ENCODE measurements at places on chromosomes 6 and 20.

DNA sequence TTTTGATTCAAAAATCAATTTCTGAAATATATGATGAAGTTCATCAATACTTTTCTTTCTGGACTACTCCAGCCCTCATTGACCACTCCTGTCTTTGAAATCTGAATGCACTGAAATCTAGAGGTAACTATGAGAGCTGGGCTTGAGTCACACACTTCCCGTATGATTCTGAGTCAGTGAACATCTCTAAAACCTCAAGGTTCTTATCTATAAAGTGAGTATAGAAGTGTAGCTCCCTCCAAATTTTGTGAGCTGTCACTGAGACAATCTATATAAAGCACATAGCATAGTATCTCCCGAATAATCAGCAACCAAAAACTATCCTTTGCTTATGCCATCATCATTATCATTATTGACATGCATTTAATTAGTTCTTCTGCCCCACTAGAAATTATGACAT is 182.4 kb downstream of the TSHZ2 start:
- DNase-seq = no peak

GRCh38 chr6:104603108-104603745 is 256.5 kb downstream of the HACE1 start:
- no peak for DNase-seq

GRCh38 chr6:36873612-36874442 is 776 bp downstream of the PPIL1 start:
- no peak for DNase-seq

GRCh38 chr6:160962835-160963623 is 28.5 kb upstream of the MAP3K4 start:
- DNase-seq = no peak

DNA sequence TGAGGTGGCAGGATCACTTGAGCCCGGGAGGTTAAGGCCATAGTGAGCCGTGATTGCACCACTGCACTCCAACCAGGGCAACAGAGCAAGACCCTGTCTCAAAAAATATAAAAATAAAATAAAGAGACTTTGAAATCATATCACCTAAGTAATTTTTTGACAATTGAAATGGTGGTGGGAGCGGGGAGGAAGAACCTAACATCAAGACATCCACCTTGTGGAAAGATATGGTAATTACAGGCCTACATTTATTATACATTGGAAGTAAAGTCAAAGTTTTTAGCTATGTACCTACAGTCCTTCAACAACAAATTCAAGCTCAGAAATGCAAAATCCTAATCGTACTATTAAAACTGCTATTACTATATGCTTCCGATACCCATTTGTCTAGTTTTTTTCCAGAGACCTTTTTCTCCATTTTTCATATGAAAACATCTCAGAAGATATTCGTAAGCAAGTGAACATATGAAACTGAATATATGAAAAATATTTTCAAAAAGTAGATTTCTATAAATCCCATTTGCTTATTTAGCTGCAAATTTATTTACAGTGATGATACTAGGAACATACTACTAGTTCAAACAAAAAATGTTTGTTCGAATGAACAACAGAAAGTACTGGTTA is 83.3 kb downstream of the SYCP2 start:
- no peak for DNase-seq

DNA sequence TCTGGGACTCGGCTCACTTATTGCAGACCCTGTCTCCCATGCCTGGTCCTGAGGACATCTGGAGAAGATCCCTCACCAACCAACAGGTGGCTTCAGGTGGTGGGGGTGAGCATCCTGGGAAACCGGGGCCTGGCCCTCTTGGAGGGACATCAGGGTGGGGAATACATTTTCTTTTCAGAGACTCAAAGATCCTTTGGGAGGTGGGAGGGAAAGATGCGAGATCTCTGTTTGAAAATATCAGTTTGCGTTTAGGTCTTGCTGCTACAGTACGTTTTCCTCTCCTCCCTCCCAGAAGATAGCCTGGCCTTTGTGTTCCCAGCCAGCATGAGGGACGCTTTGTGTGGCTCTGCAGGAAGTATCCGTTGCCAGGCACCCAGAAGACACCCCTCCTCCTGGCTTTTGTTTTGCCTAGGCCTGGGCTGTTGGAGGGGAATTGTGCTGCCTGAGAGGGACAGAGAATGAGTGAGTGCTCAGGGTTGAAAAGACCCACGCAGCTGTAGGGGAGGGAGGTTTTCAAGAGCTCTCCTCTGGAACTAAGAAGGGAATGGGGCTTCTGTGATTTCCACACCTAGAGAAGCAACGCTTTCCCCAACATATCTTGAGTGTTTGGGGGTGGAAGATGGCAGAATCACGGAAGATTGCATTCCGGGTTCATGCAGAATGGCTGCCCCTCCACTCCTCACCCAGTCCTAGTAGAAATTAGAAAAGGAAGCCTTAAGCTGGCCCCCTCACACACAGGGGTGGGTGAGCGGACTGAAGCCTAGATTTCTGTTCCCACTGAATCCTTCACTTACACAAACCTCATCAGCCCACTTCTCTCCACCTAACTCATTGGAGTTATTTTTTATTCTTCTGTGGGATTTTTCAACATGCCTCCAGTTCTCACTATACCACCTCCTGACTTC is 22.0 kb upstream of the SLC2A12 start:
- DNase-seq = no peak

DNA sequence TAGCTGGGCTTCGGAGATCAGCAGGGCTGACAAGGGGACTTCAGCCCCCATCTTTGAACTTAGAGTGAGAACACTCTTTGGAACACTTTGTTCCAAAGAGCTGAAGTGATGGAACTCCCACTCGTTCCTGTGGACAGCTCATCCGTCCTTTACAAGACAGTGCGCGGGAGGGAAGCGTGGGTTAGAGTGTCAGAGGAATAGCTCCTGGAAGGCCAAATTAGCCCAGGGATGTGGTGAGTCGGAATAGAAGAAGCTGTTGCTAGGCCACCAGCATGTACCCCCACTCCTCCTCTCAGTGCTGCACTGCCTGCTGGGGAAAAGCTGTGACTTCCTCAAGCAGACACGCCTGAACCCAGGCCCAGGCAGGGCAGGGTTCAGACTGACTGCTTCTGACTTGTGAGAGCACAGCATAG is 1.7 kb downstream of the SDCBP2 start:
- DNase-seq = no peak

DNA sequence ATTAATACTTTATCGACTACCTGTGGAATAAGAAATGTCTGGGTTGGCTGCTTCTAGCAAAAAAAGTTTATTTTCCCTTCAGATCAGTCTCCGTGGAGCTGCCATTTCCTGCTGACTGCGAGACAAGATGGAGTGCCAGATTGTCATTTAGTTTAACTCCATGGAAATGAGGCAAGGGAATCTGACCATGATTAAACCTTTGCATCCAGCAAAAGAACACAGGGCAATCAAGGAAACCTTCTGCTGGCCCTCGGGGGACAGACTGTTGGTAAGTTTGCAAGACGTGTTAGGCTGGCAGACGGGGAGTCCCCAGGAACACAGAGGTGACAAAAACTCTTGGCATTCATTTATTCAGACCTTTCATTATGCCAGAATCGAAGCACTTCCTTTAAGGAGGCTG is 52.2 kb upstream of the SPACA1 start:
- DNase-seq = no peak

- DNase-seq = no peak
Observed at GRCh38 chr6:152142105-152142504, 334.6 kb downstream of the ESR1 start.

GRCh38 chr20:21102603-21103311 is 3.4 kb downstream of the LINC00237 start:
- peak; percentile 23 for DNase-seq

DNA sequence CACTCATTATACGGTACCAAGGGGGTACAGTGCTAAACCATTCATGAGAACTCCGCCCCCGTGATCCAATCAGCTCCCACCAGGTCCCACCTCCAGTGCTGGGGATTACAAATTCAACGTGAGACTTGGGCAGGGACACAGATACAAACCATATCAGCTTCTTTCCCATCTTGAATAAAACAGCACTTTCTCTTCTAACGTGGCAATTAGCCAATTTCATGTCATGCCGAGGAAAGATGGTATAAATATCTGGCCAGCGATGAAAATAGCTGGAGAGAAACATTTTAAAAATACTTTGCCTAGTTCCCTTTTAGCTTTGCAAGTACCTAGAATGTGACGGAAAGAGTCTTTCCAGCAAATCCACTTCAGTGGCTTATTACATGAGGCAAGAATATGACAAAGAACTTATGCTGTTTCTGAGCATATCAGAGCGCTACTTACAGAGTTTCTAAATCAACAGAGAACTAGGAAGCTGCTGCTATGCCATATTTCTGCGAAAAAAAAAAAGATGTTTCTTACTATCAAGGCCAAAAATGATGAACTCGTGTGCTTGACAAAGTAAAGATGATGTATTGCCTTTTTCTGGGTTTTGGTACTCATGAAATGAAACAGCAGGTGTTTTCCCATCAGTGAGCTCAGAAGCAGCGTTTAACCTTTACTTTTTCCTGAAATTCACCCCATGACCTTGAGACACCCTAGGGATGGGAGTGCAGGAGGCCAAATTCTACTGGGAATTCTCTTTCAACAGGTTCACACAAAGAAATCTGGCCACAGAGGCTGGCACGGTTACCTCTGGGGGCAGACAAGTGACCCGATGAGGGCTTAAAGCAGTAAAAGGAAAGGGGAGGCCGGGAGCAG is 37.9 kb downstream of the AGPAT4 start:
- no peak for DNase-seq

- no peak for DNase-seq
Observed at GRCh38 chr6:138307352-138307751, 70.4 kb upstream of the SMIM28 start.

Measured in activated gamma-delta T cell treated with Interleukin-2 at 50 U/mL for 16 hours (primary cell).